ENCODE measurements at places on chromosomes 5 and 9.

- DNase-seq, result no peak
Measured at GRCh38 chr5:94501365-94501764, 117.0 kb downstream of the KIAA0825 start.

- DNase-seq, result no peak
Measured at GRCh38 chr5:161562446-161562845, 15.9 kb upstream of the GABRB2 start.

DNA sequence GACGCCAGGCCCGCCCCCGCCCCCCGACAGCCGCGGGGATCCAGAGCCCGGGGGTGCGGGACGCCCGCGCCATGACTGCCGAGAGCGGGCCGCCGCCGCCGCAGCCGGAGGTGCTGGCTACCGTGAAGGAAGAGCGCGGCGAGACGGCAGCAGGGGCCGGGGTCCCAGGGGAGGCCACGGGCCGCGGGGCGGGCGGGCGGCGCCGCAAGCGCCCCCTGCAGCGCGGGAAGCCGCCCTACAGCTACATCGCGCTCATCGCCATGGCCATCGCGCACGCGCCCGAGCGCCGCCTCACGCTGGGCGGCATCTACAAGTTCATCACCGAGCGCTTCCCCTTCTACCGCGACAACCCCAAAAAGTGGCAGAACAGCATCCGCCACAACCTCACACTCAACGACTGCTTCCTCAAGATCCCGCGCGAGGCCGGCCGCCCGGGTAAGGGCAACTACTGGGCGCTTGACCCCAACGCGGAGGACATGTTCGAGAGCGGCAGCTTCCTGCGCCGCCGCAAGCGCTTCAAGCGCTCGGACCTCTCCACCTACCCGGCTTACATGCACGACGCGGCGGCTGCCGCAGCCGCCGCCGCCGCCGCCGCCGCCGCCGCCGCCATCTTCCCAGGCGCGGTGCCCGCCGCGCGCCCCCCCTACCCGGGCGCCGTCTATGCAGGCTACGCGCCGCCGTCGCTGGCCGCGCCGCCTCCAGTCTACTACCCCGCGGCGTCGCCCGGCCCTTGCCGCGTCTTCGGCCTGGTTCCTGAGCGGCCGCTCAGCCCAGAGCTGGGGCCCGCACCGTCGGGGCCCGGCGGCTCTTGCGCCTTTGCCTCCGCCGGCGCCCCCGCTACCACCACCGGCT, 1.0 kb downstream of the FOXE1 start:
- DNase-seq, result peak; percentile 35

DNA sequence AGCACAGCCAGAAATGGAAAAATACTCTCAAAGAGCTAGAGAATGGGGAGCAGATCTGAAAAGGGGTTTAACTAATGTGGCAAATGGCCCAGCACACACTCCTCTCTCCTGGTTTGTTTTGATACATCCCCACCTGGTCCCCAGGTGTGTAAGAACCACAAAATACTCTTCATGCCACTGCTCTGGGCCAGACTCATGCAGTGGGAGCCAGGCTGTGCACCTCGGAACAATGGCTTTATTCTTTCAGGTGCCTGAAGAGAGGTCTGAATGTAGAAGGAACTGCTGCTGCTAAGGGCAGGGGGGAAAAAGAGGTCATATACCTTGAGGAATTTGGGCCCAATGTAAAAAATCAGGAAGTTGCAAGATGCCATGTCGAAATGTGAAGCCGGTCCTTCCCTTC, 123.9 kb upstream of the ADAMTSL1 start:
- no peak for DNase-seq

- no peak for DNase-seq
Measured at GRCh38 chr9:32899181-32899580, 102.2 kb downstream of the APTX start.

DNA sequence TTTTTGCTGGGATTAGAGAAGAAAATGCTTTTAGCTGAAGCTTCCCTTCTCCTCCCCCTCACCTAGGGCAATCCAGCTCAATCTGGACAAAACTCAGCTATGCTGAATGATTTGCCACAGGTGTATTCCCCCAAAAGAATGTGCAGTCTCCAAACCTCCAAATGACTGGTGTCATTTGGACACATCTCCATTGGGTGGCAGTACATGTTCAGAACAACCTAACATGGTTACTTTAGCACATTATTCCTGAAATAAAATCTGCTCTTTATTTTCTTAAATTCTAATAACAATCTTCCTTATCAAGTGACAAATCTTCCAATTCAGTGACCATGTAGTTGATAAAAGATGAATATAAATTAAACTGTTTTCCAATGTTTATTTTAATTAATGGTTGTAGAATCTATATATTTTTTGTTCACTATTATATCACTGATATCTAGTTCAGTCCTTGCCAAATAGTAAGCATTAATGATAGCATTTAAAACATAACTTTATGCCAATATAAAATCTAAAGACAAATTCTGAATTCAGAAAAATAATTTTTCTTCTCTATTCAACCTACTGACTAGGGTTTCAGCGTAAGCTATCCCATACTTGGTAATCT, 61.3 kb upstream of the MOCS2 start:
- DNase-seq, result no peak

- DNase-seq, result no peak
Measured at GRCh38 chr9:99399474-99399873, 177.4 kb downstream of the SEC61B start.

GRCh38 chr9:91429501-91429900, 5.9 kb upstream of the NFIL3 start:
- no peak for DNase-seq

DNA sequence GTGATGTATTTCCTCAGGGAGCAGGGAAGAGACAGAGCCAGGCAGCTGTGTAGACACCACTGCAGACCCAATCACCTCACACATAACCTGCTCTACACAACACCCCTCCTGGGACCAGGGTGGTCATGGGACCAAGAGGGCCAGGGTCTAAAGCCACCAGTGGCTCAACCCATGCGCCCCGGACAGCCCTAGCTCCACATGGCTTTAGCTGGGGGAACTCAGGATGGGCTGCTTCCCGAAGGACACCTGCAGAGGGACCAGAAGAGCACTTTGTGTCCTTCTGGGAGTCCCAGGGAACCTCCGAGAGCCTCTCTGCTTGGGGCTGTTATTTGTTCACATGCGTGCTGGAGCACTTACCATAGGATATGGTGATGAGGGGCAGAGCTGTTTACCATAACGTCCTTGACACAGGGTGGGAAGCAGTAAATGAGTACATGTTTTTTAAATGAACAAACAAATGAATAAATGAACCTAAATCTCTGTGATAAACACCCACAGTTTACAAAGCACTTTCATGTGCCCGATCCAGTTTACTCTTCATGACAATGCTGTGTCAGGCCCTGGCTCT, 12.3 kb downstream of the SEPTIN8 start:
- no peak for DNase-seq

GRCh38 chr5:81247441-81247972, 14.4 kb downstream of the CKMT2 start:
- DNase-seq, result no peak

GRCh38 chr5:179124853-179125788, 64.9 kb downstream of the ZNF354C start:
- no peak for DNase-seq

DNA sequence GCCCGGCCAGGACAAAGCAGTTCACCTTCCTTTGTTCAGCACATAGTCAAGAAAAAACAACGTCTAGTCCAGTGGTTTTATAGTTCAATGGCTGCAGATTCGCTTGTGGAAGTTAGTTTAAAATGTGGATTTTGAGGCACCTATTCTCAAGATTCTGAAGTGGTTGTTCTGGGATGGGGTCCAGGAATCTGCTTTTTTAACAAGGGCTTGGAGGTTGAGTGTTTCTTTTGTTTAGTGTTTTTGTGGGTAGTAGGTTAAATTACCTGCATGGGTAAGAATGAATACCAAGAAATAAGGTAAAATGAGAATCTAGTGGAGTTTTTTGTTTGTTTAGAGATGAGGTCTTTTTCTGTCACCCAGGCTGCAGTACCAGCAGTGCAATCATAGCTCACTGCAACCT, 28.4 kb upstream of the NADK2 start:
- DNase-seq, result no peak

GRCh38 chr5:179805529-179806249, 977 bp downstream of the MGAT4B start:
- DNase-seq, result no peak

DNA sequence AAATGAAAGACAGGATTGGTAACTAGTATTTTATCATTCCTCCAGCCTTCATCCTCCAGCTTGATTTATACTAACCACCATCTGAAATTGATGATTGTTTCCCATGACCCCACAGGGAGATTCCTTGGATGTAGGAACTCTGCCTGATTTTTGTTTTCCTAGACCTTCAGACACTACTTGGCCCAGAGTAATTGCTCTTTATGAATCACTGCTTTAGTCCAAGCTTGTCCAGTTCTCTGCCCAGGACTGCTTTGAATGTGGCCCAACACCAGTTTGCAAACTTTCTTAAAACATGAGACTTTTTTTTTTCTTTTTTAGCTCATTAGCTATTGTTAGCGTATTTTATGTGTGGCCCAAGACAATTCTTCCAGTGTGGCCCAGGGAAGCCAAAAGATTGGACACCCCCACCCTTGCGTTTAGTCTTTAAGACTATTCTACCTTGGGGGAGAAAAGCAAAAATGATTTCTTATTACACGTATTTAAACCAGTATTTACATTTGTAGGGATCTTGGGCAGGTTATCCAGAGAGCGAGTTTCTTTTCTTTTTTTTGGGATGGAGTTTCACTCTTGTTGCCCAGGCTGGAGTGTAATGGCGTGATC, 18.4 kb downstream of the BASP1 start:
- no peak for DNase-seq

GRCh38 chr5:150124111-150124557, 31.5 kb downstream of the PDGFRB start:
- no peak for DNase-seq

- DNase-seq, result no peak
Measured at GRCh38 chr9:76904661-76905457, 1.1 kb downstream of the PRUNE2 start.

DNA sequence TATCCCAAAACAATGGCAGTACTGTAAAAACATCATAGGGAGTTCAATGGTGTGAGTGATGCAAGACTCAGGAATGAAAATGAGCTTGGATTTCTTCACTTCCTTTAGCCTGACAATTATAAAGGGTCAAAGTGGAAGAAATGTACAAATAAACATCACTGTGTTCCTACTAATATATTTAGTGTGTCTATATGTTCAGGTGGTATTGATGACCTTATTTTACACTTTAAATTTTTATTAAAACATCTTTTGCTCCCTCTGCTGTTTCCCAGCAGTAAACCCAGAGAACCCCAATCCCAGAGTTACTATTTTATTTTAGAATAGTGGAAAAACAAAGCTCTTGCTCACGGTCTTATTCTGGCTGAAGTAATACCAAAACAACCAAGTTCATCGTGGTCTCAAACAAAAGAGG, 2.0 kb downstream of the LOX start:
- no peak for DNase-seq

DNA sequence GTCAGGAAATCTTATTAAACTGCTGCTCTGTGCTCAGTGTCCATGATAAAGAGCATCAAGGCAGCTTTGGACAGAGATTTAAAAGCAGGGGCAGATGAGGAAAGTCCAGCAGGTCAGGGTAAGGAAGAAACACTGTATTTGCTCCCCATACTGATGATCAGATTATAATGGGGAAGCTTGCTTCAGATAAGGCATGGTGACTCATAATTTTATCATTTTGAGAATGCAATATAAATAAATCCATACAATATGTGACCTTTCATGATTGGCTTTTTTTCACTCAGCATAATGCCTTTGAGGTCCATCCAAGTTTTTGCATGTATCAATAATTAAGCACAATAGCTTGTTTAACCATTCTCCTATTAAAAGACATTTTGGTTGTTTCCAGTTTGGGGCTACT, 48.1 kb upstream of the LHFPL2 start:
- DNase-seq, result no peak

- no peak for DNase-seq
Measured at GRCh38 chr5:165477546-165477945, 1972.1 kb downstream of the MAT2B start.

DNA sequence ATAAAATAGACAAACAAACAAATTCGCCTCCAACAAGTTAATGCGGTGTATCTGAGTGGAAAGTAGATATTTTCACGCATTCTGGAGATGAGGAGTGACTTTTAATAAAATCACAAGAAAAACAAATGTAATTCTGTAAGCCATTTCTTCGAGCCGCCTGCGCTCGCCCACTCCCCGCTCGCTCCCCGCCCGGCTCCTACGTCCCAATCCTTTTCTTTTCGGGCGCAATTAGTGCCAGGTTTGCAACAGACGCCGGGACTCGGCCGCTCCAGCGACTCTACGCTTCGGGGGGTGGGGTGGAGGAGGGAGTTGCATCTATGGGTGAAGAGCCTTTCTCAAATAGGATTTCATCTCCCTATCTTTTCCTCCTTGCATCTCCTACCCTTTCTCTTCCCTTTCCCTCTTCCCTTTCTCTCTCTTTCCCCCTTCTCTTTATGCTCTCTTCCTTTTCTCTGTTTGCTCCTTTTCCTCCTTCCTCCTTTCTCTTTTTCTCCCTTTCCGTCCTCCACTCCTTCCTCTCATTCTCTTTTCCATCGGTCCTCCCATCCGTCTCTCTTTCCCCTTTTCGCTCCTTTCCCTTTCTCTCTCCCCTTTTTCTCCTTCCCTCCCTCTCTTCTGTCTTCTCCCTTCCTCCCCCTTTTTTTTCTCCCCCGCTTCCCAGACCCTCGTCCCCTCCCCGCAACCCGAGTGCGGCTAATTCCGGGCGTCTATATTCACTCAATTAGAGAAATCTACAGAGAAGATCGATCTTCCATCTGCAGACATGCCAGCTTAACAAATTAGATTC, 6.1 kb upstream of the OTP start:
- no peak for DNase-seq

DNA sequence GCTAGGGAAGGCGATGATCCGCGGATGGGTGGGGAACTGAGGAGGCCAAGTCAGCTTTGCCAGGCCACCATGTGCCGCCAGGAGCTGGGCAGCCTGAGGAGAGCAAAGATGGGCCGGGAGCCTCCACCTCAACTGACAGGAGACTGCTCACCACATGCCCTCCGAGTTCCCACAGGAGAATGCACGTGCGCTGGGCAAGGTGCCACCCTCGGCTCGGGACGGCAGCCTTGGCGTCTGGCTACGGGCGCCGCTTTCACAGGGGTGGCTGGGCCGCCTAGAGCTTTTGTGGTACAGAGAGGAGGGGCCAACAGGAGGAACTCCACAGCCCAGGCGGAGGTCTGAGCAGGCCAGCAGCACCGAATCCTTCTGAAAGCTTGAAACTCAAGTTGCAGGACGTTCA, 5.3 kb upstream of the TBC1D9B start:
- no peak for DNase-seq

GRCh38 chr9:96574455-96574854, 45.2 kb downstream of the CDC14B start:
- no peak for DNase-seq

GRCh38 chr9:16364347-16364746, 506.1 kb downstream of the BNC2 start:
- DNase-seq, result no peak
